ENCODE measurements at places on chromosomes 13 and 19. TPM values are rescaled to one million over a fixed set of nuclear protein-coding genes. Genes with fewer than 3 reads are reported as not detected.

Gene CEACAM5
- not detected for total RNA-seq

Gene MBD3L2
- not detected for total RNA-seq

Gene FBXO27
- total RNA-seq, result 5.6 TPM

Gene GRIK5
- total RNA-seq, result 20.0 TPM

- DNase-seq, result no peak
Measured at GRCh38 chr13:59479629-59480028, 684.1 kb downstream of the DIAPH3 start.

DNA sequence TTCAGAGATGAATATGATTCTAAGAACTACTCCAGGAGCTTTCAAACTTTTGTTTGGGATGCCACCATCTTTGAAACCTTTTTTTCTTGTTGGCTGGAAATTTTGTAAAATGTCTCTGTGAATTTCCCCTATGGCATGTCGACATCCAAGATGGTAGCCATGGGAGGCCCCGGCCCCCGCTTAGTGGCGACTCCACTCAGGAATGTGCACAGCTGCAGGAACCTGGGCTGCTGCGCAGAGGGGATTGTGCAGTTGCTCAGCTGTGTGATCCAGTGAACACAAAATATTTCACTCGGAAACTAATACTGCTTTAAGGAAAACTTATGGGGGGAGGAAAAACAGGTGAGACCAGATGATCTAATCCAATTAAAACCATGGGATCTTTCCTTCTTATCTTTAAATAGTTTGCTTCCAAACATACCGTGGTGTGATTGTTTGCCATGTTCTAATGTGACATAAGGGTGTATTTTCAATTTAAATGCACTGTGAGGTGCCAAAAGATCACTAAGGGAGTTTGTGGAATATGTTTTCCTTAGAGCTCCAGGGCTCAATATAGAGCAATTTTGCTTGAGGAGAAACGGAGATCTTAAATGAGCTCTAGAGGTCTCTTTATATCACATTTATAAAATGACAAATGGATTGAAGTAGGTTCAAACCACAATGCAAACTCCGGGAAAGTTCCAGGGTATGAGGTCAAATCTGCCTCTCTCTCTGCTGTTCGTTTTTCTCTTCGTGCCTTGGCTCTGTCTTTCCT, 497.7 kb downstream of the FGF9 start:
- DNase-seq, result no peak

- DNase-seq, result no peak
Measured at GRCh38 chr13:101845245-101846020, 393.0 kb downstream of the ITGBL1 start.

DNA sequence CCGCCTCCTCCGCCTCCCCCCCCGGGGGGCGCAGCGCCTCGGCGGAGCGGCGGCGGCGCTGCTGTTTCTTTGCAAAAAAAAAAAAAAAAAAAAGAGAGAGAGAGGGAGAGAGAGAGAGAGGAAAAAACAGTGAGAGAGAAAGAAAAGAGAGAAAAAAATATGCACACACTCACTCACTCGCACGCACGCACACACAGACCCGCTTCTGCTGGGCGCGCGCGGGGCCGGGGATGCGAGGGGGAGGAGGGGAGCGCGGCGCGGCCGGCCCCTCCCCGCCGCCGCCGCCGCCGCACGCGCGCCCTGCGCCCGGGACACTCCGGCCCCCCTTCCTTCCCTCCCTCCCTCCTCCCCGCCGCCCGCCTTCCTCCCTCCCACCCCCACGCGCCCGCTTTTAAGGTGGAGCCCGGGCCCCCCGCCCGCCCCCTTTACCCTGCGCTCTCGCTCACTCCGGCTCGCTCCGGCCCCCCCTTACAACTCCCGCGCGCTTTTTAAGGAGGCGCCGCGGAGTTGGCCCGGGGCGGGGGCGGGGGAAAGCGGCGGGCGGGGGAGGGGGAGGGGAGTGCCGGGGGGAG, at the start of gene SAMD1:
TSS of gene SAMD1 (minus strand) at position 243 of the 572 bp plus-strand sequence.
- DNase-seq, result peak; percentile 72

All from occipital lobe (tissue), 3 donors.